ENCODE measurements at places on chromosomes 11 and 22.

DNA sequence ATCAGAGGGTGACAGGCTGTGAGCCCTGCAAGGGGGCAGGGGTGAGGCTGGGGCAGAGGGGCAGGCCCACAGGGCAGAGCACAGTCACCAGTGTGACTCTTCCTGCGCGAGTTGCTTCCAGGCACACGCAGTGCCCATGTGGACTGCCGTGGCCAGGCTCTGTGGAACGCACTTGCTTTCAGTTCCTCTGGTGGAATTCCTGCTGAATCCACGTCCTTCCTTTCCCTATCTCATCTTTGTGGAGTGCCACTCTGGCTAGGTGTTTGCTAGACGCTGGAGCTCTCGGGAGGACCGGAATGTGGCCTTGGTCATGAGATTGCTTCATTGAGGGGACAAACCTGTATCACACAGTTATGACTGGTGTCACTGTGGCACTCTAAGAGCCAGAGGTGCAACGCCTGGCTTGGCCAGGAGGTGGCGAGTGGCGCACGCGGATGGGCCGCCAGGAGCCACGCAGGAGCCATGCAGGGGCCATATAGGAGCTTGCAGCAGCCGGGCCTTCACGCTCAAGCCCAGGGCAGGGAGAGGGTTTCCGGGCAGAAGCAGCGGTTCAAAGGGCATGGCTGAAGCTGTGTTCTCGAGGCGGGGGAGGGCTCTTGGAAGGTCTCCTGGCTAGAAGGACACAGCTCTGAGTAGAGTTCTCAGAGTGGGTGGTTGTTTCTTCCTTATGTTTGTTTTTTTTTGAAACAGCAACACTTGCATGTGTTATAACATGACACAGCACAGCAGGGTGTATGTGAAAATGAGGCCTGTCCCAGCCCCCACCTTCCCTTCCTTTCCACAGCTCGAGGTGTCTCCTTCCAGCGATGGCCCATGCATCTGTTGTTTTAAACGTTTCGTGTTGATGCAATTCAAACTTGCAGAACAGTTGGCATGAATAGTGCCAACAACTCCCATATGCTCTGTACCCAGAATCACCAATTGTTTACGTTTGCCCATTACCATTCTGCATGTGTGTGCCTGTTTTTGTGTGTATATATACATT lies 36.2 kb downstream of the TBC1D22A start:
- peak; percentile 87 for DNase-seq

DNA sequence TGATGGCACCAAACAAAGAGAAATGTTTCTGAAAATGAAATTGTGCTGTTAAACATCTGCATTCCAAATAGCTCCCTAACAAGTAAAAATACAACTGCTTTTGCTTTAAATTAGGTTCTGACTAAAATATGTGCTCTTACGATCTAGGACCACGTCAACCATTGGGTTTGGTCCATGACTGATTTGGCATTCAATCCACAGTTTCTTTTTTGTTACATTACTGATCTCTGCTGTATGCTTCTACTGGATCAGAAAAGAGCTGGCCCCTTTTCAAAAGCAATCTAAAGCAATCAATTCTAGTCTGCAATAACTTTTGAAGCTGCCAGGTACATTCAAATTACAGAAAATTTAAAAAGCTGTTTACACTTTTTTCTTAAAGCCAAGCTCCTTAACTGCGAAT lies 1047.1 kb upstream of the CCDC90B start:
- no peak for DNase-seq

DNA sequence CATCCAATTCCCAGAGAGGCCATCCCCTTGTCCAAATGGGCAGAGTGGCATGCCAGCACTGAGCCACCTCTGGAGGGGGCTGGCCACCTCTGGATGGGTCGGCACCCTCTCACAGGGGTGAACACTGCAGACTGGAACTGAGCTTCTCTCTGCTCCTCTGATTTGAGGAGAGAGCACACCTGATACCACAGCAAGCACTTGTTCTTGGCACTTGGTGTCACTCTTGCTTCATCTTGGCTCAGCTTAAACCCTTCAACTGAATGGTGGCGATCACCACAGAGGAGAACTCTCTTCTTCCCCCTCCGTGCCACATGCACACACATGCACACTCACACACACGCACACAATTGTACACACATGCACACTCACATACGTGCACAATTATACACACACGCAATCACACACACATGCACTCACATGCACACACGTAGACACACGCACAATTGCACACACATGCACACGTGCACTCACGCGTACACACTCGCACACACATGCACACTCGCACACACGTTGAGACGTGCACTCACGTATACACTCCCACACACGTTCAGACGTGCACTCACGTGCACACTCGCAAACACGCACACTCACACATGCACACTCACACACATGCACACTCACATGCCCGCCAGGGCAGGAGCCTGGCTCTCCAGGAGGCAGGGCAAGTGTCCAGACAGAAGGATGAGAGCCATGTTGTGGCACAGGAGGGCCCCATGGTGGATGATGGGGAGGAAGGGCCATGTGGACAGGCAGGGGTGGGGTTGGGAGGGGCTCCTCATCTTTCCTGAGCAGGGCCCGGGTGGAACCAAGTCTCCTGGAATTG lies 23.4 kb downstream of the OVOL1 start:
- no peak for DNase-seq

DNA sequence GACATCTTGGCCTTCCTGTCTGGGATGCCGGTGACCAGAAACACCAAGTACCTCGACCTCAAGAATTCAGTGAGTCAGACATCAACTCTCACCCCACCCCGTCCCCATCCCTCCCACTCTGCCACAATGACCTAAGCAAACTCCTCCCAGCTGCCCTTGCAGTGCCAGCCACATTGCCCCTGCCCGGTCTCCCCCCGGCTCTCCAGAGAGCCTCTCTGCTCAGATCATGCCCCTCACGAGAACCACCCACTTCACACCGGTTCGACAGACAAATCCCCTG lies 23.6 kb upstream of the MYRF start:
- DNase-seq, result no peak

DNA sequence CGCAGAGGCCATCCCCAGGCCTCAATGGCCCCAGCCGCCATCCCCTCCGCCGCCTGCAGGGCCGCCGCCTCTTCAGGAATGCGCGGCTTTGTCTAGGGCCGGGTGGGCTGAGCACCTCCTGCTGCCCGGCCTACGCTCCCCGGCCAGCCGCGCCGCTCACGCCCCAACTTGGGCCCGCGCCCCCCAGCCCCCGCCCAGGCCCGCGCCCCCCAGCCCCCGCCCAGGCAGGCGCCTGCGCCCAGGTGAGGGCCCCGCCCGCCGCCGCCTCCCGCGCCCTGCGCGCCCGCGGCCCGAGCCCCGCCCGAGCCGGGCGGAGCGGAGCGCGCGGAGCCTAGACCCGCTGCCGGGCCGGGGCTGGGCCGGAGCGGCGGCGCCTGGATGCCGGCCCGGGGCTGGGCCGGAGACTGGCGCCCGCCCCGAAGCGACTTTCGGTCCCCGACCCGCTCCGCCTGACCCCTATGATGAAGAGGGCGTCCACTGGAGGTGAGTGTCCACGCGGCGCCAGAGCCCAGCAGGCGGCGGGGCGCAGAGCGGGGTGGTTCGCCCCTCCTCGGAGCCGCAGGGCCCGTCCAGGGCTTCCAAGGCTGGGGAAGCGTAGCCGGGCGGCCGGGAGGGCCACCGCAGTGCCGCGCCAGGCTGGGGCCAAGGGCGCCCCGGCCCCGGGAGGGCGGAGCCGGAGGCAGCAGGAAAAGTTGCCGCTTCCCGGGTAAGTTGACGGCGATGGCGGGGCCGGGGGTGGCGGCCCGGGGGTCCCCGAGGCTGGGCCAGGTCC lies 34.3 kb upstream of the PRODH start:
- no peak for DNase-seq

DNA sequence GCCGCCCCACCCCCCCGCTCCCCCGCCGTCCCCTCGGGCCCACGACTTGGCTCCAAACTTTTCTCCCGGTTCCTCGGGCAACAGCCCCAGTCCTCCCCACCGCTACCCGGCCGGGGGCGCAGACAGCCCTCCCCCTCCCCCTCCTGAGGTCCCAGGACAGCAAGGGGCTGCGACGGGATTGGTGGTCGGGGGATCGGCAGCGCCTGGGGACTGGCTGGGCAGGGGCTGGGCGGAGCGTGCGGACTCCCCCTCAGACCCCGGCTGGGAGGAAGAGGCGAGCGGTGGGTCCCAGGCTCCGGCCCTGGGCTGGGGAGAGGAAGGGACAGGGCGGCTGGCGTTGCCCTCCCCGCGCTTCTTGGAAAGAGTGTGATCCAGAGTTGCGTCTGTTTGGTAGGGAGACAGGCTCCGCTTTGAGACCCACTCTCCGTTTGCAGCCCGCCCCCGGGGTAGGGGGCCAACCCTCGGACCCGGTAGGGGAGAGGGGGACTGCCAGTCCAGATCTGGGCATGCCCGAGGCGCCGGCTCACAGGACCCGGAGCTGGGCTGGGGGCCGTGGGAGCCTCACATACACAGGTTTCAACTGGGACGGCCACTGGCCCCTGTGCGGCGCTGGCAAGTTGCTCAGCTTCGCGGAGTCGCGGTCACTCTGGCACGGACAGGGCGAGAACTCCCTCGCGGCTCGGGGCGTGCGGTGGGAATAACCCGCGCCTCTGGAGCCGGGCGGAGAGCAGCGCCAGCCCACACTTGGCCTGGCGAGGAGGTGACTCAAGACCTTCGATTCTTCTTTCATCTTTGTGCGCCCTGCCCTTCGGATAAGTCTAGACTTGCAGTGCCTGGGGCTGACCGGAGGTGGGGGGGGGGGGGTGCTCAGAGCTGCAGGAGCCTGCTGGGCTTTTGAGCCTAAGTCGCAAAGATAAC lies 999 bp downstream of the TSKU start:
- peak; percentile 72 for DNase-seq

- DNase-seq, result peak; percentile 70
Observed at GRCh38 chr11:120326845-120327281, 1.8 kb downstream of the TLCD5 start.

DNA sequence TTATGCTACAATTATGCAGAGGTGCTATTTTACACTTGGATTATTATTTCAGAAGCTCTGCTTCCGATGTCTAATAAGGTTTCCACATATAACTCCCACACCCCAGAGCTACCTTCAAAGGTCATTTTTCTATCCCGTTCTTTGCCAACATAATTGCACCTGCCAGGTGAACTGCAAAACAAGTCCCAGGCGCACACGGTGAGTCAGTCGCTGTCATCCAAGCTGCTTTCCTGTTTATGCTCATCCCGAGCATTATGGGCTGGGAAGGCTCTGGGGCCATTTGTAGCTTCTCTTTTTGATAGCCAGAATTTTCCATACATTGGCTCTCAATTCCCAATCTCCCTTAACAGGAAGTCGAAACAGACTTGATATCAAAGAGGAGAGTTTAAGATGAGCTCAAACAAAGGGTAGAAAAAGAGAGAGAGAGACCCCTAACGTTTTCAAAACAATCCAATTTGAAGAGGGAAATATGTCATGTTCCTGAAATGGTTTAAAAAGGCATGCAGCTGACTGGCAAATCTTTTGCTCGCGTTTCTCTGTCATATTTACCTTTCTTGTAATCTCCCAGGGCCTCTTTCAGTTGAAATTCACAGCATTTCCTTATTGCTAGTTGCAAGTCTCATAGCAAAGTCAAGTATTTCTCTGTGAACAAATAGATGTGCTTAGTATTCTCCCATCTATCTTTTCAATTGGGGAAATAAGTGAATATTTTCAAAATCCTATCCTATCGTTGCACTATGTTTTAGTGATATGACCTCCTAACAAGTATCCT lies 815.9 kb downstream of the KCNA4 start:
- peak; percentile 61 for DNase-seq

DNA sequence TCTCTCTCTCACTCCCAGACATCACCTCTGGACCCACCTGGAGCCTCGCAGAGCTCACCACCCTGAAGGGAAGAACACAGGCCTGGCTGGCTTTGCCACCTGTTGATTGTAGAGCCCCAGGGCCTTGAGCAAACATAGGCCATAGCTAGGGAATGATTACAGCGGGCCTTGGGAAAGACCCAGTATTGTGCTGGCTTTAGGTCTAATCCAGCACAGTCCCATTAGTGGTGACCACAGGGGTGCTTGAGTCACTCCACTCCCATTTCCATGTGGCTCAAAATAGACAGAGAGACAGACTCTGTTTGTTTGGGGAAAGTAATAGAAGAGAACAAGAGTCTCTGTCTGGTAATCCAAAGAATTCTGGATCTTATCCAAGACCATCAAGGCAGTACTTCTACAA lies 42.7 kb upstream of the FAM181B start:
- DNase-seq, result no peak

All from large intestine (tissue), 12 donors.